Mesothelial cell of epicardium (in vitro differentiated cells): ENCODE measurements at places on chromosomes 2 and 18.

GRCh38 chr2:44119878-44120277 is 48.8 kb upstream of the PPM1B start:
- no peaks in the 10 kb centered on the region for H3K27me3 ChIP-seq
- H3K27ac ChIP-seq: no peak overlapping the region
- H3K4me3 ChIP-seq: no peak overlapping the region
- DNase-seq: no peak
- no peaks in the 10 kb centered on the region for H3K4me1 ChIP-seq

DNA sequence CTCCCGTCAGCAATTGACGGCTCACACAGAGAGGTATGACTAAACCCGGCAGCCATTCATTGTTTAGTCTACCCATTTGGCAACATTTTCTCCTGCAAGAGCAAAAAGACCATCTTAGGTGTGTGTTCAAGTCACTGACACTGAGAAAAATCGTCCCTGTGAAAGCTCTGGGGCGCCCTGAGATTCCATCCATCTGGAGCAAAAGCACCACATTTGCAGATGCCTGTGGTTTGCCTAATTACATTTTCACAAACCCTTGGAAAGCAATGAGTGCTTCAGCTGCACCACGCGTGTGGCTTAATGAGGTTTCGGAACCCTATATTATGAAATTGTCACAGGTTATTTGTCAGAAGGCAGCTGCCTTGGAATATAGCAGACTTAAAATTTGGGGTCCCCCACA is 110.7 kb upstream of the PTPRM start:
- H3K36me3 ChIP-seq: no peaks in the 10 kb centered on the region
- H3K4me1 ChIP-seq: peaks cover 44% of the 10 kb centered on the region
- H3K4me3 ChIP-seq: no peak overlapping the region
- H3K27me3 ChIP-seq: no peaks in the 10 kb centered on the region

GRCh38 chr18:42914476-42914875 is 201.0 kb downstream of the RIT2 start:
- H3K4me3 ChIP-seq: no peak overlapping the region
- H3K27ac ChIP-seq: no peak overlapping the region
- no peaks in the 10 kb centered on the region for H3K27me3 ChIP-seq
- H3K4me1 ChIP-seq: no peaks in the 10 kb centered on the region
- H3K36me3 ChIP-seq: no peaks in the 10 kb centered on the region

GRCh38 chr2:112817082-112817689 is 19.4 kb downstream of the IL1B start:
- H3K27ac ChIP-seq: no peak overlapping the region
- DNase-seq: no peak
- H3K4me1 ChIP-seq: peaks cover 32% of the 10 kb centered on the region
- no peaks in the 10 kb centered on the region for H3K27me3 ChIP-seq

DNA sequence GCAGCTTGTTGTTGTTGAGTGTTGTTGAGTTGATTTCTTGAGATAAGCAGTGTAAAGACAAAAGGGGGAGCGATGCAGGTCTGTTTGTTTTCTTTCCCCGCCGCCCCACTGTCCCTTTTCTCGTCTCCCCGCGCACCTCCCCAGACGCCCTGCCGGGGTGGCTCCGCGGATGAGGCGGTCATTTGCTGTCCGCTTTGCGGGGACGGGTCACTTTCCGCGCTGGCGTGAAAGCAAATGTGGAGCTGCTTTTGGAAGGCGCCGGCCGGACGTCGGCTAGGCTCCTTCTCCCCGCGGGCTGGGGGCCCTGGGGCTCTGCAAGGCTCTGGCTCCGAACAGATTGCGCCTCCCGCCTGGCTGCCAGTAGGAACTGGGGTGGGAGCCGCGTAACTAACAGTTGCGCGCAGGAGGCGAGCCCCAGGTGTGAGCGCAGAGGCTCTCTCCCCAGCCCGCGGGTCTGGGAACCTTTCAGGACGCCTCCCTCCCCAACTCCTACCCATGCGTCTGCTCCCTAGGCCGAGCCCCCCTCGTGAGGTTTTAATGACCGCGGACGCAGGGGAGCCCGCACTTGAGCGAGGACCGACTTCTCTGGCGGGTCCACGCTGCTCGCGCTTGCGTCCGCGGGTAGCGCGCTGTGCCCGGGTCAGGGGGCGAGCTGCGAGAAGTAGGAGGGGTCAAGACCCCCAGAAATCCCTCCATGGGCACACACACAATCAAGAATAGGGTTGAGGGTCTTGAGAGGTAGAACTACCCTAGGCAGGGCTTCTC is 146.6 kb downstream of the MEIS1 start:
- DNase-seq: peak; percentile 63
- H3K4me1 ChIP-seq: peaks cover 44% of the 10 kb centered on the region
- no peak overlapping the region for H3K27ac ChIP-seq
- H3K36me3 ChIP-seq: no peaks in the 10 kb centered on the region
- no peak overlapping the region for H3K4me3 ChIP-seq
